ENCODE measurements at places on chromosomes 2 and 18.

GRCh38 chr2:120360307-120360855, 14.4 kb downstream of the INHBB start:
- no peak overlapping the region for H3K27ac ChIP-seq
- no peaks in the 10 kb centered on the region for H3K27me3 ChIP-seq

- peaks cover 7% of the 10 kb centered on the region for H3K36me3 ChIP-seq
- H3K4me1 ChIP-seq = no peaks in the 10 kb centered on the region
- no peak overlapping the region for H3K27ac ChIP-seq
- no peak for DNase-seq
- no peak overlapping the region for H3K4me3 ChIP-seq
- no peaks in the 10 kb centered on the region for H3K27me3 ChIP-seq
Observed at GRCh38 chr2:3451926-3452671, 67.2 kb downstream of the ADI1 start.

- no peaks in the 10 kb centered on the region for H3K4me1 ChIP-seq
- H3K27ac ChIP-seq = no peak overlapping the region
- H3K36me3 ChIP-seq = peaks cover 4% of the 10 kb centered on the region
- DNase-seq = no peak
- H3K27me3 ChIP-seq = no peaks in the 10 kb centered on the region
- H3K4me3 ChIP-seq = no peak overlapping the region
Observed at GRCh38 chr2:123816928-123817327, 208.2 kb upstream of the CNTNAP5 start.

DNA sequence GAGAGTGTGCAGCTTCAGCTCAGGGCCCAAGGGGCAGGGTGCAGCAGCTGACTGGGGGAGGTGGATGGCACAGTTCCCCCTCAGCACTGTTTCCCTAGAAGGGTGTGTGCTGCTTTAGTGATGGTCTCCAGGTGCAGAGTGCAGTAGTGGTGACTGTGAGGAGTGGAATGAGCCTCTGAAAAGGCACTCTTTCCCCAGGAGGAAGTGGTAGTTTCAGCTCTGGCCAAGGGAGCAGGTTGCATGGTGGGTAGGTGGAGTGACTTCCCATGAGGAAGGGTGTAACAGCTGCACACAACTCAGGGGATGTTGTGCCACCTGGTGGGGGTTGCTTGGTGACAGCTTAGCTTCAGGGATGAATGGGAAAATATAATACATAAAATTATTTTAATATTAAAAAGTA, 251.5 kb upstream of the NXPH2 start:
- no peaks in the 10 kb centered on the region for H3K27me3 ChIP-seq
- no peaks in the 10 kb centered on the region for H3K4me1 ChIP-seq
- no peak overlapping the region for H3K4me3 ChIP-seq
- no peak overlapping the region for H3K27ac ChIP-seq
- no peaks in the 10 kb centered on the region for H3K36me3 ChIP-seq
- DNase-seq = no peak

GRCh38 chr18:22170421-22171257, 1.2 kb downstream of the GATA6 start:
- H3K27me3 ChIP-seq = peaks cover 40% of the 10 kb centered on the region
- H3K36me3 ChIP-seq = no peaks in the 10 kb centered on the region
- H3K4me3 ChIP-seq = peak overlapping the region; percentile 96
- H3K27ac ChIP-seq = no peak overlapping the region
- DNase-seq = no peak

DNA sequence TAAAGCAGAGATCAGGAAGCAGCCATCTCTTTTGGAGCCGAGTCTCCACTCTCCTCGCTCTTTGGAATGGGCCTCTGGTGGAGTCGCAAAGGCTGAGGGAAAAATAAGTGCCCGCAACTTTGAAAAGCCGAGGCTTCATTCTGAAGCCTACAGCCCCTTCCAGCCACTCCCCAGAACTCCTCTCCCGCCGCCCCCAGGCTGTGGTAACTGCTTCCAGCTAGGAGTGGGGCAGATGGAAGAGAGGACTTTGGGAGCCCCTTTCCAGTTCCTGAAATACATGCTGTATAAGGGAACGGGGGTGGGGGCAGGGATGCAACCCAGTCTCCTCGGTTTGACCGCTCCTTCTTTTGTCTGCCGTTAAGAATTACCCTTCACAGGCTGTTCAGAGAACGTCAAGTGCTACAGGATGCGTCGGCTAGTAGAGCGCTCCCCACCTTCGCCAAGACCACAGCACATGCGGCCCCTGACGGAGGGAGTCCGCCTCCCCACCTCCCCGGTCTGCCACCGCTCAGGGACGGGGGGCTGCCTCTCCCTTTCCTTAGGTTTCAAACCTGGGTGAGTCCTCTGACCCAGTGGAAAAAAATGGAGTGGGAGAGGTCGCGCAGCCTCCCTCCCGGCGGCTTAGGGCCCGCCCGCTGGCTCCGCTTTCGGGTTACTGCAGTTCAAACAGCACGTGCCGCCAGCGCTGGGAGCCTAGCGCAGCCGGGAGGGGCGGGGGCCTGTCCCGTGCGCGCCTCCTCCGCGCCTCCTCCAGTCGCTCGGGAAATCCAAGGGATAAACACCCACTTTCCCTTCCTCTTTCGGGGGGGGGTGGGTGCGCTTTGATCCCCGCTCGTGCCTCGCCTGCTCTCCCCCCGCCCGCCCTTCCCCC, 4.9 kb downstream of the CYP26B1 start:
- H3K4me1 ChIP-seq = peaks cover 13% of the 10 kb centered on the region
- H3K4me3 ChIP-seq = no peak overlapping the region
- H3K27me3 ChIP-seq = peaks cover 20% of the 10 kb centered on the region
- DNase-seq = peak; percentile 51

- peaks cover 2% of the 10 kb centered on the region for H3K4me1 ChIP-seq
- no peaks in the 10 kb centered on the region for H3K27me3 ChIP-seq
- DNase-seq = no peak
- no peak overlapping the region for H3K27ac ChIP-seq
Observed at GRCh38 chr18:76754351-76754750, 68.0 kb upstream of the ZNF236 start.

DNA sequence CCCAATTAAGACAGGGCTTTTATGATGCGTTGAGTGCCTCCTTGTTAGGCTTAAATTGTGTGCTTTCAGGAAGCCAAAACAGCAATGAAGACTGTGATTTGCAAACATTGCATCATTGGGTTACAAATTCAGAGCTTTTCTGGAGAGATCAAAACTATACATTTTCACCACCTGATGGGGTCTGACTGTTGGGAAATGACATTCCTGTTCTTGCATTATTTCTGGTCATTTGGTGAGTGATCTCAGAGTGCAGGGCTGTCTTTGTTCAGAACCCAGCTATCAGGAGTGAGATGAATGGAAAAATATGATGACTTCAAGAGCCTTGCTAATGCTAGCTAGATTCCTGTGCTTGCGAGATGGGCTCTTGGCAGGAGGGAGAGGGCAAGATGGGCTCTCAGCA, 39.1 kb downstream of the SH3RF3 start:
- peaks cover 15% of the 10 kb centered on the region for H3K27me3 ChIP-seq
- H3K4me3 ChIP-seq = no peak overlapping the region
- no peak for DNase-seq
- no peaks in the 10 kb centered on the region for H3K36me3 ChIP-seq
- H3K4me1 ChIP-seq = no peaks in the 10 kb centered on the region
- H3K27ac ChIP-seq = no peak overlapping the region

DNA sequence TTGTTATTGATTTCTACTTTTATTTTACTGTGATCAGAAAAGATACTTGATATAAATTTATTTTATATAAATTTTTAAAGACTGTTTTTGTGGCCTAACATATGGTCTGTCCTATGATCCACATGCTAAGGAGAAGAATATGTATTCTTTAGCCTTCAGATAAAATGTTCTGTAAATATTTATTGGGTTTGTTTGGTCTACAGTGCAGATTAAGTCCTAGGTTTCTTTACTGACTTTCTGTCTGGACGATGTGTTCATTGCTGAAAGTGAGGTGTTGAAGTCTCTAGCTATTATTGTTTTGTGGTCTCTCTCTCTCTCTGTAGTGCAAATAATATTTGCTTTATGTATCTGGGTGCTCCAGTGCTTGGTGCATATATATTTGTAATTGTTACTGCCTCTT, 30.1 kb downstream of the OXER1 start:
- peaks cover 44% of the 10 kb centered on the region for H3K36me3 ChIP-seq
- H3K4me1 ChIP-seq = no peaks in the 10 kb centered on the region
- no peak overlapping the region for H3K4me3 ChIP-seq
- no peak overlapping the region for H3K27ac ChIP-seq
- no peaks in the 10 kb centered on the region for H3K27me3 ChIP-seq

DNA sequence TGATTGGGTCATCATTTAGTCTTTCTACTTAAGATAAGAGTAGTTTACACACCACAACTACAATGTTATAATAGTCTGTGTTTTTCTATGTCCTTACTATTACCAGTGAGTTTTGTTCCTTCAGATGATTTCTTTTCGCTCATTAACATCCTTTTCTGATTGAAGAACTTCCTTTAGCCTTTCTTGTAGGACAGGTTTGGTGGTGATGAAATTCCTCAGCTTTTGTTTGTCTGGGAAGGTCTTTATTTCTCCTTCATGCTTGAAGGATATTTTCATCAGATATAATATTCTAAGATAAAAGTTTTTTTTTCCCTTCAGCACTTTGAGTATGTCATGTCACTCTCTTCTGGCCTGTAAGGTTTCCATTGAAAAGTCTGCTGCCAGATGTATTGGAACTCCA, 38.0 kb upstream of the SLC16A14 start:
- H3K4me1 ChIP-seq = no peaks in the 10 kb centered on the region
- peaks cover 30% of the 10 kb centered on the region for H3K27me3 ChIP-seq
- no peak overlapping the region for H3K4me3 ChIP-seq
- peaks cover 39% of the 10 kb centered on the region for H3K36me3 ChIP-seq
- no peak for DNase-seq

DNA sequence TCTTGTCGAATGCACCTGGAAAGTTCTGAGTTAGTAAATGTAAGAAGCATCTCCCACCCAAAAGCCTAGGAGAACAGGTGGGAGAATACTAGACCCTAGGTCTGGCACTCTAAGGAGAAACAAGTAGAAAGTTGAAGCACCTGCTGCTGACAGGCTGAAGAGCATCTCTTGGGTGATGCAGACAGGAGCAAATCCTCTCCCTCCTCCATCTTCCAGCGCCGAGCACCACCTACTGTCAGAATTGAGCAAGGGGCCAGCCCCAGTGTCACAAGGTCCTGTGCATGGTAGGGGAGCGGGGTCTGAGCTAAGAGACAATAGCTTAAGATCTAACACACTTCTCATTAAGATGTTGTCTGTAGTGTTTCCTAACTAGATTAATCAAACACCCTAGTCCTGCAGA, 52.9 kb downstream of the HK2 start:
- peaks cover 39% of the 10 kb centered on the region for H3K36me3 ChIP-seq
- no peak overlapping the region for H3K27ac ChIP-seq
- no peak overlapping the region for H3K4me3 ChIP-seq
- DNase-seq = no peak
- H3K4me1 ChIP-seq = peaks cover 4% of the 10 kb centered on the region
- H3K27me3 ChIP-seq = no peaks in the 10 kb centered on the region

- DNase-seq = peak; percentile 83
- H3K27me3 ChIP-seq = peaks cover 2% of the 10 kb centered on the region
- H3K4me3 ChIP-seq = peak overlapping the region; percentile 82
- peaks cover 35% of the 10 kb centered on the region for H3K4me1 ChIP-seq
- peak overlapping the region; percentile 96 for H3K27ac ChIP-seq
Observed at GRCh38 chr2:223941579-223942277, 3.4 kb downstream of the WDFY1 start.

DNA sequence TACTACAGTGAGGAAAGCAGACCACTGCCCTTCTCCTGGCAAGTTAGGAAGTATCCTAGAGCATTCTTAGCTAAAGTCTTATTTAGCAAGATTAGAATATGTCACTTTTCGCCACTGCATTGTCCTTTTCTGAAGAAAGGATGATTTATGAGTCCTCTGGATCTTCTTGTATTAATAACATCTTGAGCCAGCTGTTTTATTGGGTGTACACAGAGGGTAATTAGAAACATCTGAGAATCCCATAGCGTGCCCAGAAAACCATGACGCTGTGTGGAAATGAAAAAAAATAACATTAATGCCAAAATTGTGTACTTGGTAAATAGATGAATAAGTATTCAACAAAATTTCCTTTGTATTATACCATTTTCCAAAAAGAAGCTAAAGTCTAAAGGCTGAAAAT, 198.7 kb downstream of the LTBP1 start:
- no peak overlapping the region for H3K27ac ChIP-seq
- H3K4me3 ChIP-seq = no peak overlapping the region
- peaks cover 5% of the 10 kb centered on the region for H3K4me1 ChIP-seq
- DNase-seq = no peak
- no peaks in the 10 kb centered on the region for H3K36me3 ChIP-seq

DNA sequence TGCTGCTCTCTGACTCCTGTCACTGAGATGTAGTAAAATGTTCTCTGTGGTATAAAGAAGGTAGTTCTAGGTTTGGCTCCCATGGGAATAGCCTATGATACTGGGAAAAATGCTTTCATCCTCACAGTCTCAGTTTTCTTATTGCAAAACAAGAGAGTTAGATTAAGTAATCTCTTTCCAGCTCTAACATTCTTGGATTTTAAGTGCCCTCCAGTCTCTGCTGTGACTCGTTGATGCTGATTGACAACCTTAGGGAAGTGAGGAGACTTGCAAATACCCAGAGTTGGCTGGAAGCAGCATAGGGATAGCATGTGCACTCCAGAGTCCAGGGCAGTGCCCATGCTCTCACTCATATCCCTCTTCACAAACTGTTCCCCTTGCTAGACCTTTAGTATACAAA, 534.9 kb downstream of the SLC4A3 start:
- H3K36me3 ChIP-seq = no peaks in the 10 kb centered on the region
- H3K4me1 ChIP-seq = no peaks in the 10 kb centered on the region
- no peak overlapping the region for H3K27ac ChIP-seq
- no peak for DNase-seq
- H3K4me3 ChIP-seq = no peak overlapping the region

- no peaks in the 10 kb centered on the region for H3K36me3 ChIP-seq
- DNase-seq = peak; percentile 82
- no peak overlapping the region for H3K27ac ChIP-seq
- H3K4me3 ChIP-seq = peak overlapping the region; percentile 65
Observed at GRCh38 chr2:118855451-118856279, 8.2 kb upstream of the EN1 start.

GRCh38 chr18:22293417-22293816, 124.0 kb downstream of the GATA6 start:
- peaks cover 2% of the 10 kb centered on the region for H3K4me1 ChIP-seq
- H3K27me3 ChIP-seq = peaks cover 7% of the 10 kb centered on the region
- no peak for DNase-seq
- H3K4me3 ChIP-seq = no peak overlapping the region
- no peak overlapping the region for H3K27ac ChIP-seq
- H3K36me3 ChIP-seq = no peaks in the 10 kb centered on the region

- H3K36me3 ChIP-seq = peaks cover 5% of the 10 kb centered on the region
- no peak overlapping the region for H3K4me3 ChIP-seq
- no peak for DNase-seq
- no peak overlapping the region for H3K27ac ChIP-seq
- H3K27me3 ChIP-seq = peaks cover 15% of the 10 kb centered on the region
Observed at GRCh38 chr2:200000444-200001163, 45.2 kb downstream of the MAIP1 start.
